C1 segment of cervical spinal cord (tissue), 14 donors: ENCODE measurements at places on chromosomes 7 and 10.

- DNase-seq, result peak; percentile 39
These were observed 30.2 kb upstream of the ANKRD2 start for GRCh38 chr10:97542169-97543024.

GRCh38 chr10:17406036-17406834 is 48.2 kb downstream of the ST8SIA6 start:
- no peak for DNase-seq

DNA sequence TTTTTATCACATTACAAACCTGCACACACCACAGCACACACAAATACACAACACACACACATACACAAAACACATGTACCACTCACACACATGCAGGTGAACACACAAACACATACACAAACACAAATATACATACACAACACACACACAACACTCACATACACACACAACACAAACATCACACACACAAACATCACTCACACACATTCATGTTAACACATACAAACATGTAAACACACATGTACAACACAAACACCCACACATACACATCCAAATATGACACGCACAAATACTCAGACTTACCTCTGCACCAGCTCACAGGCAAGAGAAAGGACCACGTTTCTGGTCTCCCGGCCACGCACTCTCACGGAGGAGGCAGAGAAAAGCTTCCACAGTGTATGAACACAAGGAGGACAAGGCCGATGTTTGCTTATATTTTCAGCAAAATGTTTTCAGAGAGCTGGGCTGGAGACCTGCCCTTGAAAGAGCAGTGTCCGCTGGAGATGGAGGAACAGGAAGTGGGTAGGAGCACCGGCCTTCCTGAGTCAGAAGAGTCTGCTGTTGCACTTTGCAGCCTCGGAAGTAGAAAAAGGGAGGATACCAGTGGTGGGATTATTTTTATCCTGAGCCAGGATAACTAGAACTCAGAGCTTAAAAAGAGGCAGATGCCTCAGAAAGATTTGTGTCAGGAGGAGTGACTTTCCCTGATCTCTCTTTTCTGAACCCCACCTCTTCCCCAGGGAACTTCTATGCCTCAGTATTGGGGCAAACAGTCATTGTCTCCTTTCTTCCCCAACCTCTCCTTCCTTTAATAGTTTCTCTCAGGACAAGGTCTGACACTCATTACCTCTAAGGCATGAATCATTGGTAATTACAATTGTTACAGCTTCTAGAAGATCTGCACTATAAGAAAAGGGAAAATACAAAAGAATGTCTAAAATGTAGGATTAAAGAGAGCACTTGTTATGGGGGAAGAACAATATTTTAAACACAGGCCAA is at the start of gene GIMAP6:
Gene GIMAP6, minus strand, starts transcription at position 520 of the 999 bp plus-strand sequence. CDS start 2,243 bp downstream, outside the sequence.
- no peak for DNase-seq

GRCh38 chr7:22291977-22292376 is 65.0 kb downstream of the RAPGEF5 start:
- DNase-seq, result no peak

DNA sequence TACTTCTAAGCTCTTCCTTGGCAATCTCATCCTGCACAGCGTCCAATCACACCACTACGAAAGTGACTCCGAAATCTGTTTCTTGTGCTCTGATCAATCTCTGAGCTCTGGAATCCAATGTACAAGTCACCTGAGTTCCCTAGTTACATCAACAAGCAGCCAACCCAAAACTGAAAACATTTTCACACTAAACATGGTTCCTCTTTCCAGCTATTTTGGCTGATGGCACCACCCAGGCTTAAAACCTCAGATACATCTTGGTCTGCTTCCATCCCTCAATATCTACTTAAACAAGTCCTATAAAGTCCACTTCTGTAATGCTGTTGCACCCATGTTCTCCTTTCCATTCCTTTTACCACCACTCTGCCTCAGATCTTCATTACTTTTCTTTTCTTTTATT is 3.6 kb downstream of the BLOC1S2 start:
- DNase-seq, result no peak

DNA sequence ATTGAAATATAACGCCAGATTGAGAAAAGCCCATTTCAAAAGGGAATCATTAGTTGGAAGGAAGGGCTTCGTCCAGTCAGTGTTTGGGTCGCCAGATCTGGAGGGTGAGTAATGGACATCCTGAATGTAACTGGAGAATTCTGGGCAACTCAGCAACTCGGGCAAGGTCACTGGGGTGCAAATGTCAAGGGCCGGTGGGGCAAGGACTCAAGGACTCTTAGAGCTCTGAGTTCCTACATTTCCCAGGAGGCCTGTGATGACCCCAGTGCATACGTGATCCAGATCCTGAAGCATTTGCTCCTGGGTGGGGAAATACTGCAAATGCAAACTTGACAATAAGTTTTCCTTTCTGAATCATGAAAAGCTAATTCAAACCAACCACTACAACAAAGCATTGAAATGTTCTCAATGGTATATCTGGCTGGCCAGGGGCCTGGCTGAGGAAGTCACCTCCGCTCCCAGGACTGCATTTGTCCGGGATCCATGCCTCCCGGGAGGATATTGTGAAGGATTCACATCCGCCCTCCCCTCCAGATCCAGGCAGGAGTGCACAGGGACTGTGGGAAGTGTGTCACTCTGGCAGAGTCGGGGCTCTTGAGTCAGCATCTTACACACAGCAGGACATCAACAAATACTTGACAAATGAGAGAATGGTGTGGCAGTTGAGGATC is 164.0 kb downstream of the FANK1 start:
- DNase-seq, result no peak

DNA sequence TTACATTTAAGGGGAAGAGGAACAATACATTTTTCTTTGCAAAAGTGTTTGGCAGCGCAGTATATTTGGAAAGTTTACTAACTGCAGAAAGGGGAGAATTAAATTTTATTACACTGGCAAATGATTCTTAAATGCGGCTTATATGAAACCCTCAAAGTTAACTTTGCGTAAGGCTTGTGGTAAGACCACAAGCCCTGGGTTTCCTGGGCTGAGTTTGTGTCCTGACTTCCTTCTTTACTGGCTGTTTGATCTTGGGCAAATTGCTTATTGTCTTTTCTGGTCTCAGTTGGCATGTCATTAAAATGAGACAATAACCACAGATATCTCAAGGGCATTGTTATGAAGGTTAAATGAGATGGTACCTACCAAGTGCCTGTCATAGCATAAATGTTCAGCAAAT is 106.8 kb downstream of the GLRX3 start:
- no peak for DNase-seq

- DNase-seq, result no peak
These were observed 83.0 kb upstream of the FAM180A start for GRCh38 chr7:135831455-135832195.

GRCh38 chr7:144534196-144534595 is 130.7 kb upstream of the NOBOX start:
- DNase-seq, result no peak

DNA sequence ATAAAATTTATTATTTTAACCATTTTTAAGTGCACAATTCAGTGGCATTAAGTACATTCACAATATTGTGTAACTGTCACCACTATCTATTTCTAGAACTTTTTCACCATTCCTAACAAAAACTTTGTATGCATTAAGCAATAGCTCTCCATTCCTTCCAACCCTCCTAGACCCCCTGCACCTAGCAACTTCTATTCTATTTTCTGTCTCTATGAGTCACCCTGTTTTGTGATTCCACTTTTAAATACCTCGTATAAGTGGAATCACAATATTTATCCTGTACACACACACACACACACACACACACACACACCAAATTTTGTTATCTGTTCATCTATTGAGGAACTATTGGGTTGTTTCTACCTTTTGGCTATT is 89.2 kb downstream of the ARID5B start:
- DNase-seq, result no peak

GRCh38 chr10:5466451-5467206 is 32.7 kb downstream of the CALML5 start:
- DNase-seq, result no peak

GRCh38 chr7:71752171-71752935 is 620.4 kb downstream of the GALNT17 start:
- peak; percentile 34 for DNase-seq

GRCh38 chr10:109358325-109358724 is 565.0 kb downstream of the XPNPEP1 start:
- no peak for DNase-seq

DNA sequence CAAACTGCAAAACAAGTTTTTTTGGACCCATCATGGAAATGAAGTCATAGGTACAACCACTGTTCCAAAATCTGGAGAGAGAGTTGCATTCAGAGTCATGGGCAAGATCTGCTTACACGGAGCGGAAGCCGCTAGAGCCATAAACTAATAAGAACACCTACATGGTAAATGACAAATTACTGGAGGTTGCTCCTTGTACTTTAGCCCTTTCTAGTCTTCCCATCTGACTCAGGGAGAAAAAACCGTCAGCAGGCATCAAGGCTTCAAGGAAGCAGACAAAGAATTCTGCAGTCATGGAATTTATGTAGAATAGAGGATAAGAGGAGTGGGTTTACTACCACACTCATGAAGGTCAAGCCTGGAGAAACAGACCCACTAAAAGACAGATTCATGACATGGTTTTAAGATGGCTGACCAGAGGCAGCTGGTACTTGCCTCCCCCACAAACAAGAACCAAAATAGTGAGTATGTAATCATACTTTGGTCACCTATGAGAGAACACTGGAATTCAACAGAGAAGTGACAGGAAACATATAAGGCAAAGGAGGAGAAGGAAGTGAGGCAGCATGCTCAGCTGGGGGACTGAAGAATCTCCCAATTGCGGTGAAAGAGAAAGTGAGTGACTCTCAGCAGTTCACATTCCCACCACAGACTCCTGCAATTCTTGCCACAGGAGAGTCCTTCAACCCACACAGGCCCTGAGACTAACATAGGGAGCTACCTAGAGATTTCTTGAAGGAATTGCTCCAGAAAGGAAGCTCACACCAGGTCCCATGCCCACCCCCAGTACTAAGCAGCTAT is 42.4 kb upstream of the ASAH2 start:
- no peak for DNase-seq

DNA sequence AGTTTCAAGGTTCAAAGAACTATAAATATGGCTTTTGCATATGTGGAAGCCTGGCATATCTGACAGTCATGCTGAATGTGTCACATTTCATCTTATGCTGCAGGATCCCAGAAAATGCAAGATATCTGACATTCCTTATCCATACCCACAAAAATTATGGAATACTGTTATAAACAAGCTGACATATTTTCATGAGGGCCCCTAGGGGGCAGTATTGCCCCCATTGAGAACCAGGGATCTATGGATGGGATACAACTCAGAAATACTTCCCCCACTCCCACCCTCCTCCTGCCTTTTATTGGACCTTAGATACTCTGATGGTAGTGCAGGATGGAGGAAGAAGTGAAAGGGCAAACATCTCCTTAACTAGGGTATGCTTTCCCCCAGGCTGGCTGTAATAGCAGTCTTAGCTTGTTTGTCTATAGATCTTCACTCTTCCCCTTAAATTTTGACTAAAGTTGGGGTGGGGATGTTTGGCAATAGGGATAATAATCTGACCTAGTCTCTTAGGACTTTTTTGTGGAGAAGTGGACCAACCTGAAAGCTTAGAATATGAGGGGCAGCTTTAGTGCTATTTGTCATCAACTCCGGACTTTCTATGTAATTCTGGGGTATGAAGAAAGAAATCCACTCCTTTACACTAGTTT is 3.5 kb upstream of the GNGT1 start:
- DNase-seq, result no peak

DNA sequence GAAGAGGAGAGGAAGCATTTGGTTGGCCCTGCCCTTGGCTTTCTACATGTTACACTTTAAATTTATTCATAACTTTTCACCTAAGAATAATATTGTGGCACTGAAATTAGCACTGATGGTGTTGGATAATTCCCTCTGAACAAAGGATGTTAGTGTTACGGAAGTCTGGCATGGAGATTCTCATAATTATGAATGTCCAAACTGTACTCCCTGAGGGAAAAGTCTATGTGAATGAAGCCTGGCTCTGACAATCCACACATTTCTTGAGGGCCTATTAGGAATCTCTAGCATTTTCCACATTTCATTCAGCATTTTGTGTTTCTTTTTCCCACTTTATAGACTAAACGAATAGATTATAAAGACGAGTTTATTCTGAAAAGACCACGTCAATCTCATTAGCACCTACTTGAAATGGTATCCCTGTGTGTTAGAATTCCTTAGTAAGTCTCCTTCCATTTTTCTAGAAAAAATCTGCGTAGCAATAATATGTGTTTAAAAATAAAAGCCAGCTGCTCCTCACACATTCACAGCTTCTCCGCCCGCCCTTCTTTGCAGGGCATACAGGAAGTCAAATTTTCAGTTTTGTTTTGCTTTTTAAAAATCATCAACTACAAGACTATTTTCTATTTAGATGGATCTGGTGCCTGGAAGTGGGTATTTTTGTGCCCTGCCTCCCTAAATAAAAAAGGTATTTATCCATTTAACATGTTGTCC is 131.8 kb upstream of the PALS2 start:
- DNase-seq, result no peak

DNA sequence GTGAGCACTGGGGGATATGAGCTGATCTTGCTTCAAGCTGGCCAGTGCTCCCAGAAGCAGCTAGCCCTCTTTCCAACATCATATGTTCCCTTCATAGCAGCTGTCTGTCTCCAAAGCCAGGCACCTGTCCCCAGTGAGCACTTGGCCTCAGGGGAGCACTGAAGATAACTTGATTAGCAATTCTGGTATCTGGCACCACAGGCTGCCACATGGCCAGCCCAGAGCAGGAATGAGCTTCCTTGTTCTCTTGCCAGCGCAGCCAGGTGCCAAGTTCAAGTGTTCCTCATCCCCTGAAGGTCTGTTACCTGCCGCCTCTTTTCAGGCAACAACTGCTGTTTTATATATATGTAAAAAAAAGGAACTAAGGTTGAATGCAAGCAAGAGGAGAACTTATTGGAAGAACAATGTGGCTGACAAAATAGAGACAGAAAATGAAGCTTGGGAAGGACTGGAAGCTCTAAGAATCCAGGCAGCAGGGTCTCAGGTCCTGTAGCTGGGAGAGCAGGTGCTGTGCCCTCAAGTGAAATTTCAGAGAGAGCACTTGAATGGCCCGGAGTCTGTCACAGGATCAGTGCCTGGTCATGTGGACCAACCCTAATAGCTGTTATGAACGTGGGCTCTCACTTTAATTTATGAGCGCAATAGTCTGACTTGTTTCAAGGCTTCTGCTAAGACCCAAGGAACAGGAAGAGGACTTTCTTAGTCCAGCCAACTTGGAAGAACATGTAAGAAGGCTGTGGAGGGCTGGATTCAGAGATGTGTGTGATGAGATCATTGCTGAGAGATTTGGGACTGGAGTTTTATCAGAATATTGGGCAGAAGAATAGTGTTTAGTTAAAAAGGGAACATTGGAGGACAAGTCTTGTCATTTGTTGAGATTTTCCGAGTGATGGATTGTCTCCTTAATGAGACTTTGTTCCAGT is 267.2 kb downstream of the GLRX3 start:
- DNase-seq, result no peak

DNA sequence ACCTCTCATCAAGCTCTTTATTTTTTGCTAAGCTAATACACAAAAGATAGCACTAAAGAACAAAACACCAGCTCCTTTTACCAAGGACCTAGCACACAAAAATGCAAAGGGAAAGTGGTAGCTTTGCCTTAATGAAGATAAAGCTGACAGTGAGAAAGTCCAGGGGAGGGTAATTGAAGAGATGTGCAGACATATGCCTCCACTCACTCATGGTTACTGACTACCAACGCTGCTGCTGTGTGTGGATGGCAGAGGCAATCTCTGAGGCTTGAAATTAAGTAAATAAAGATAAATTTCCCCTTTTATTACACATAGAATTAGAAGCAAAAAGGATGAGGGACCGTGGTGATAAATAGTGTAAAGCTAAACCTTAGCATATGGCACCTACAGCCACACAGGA is 87.0 kb downstream of the HGF start:
- no peak for DNase-seq

- DNase-seq, result no peak
These were observed 50.4 kb downstream of the TFEC start for GRCh38 chr7:115980159-115980558.

GRCh38 chr7:15011289-15011688 is 108.7 kb upstream of the DGKB start:
- DNase-seq, result no peak
